ENCODE measurements at places on chromosomes 6 and 20. TPM values are rescaled to one million over a fixed set of nuclear protein-coding genes. Genes with fewer than 3 reads are reported as not detected.

The KCNK17 gene
- not detected for total RNA-seq

The COL19A1 gene
- not detected for total RNA-seq

The FUT9 gene
- total RNA-seq = not detected

The EFHC1 gene
- total RNA-seq = 26.3 TPM

The TMEM14C gene
- 160 TPM for total RNA-seq

The CDSN gene
- 0.16 TPM for total RNA-seq

The SCUBE3 gene
- total RNA-seq = not detected

The PCMTD2 gene
- 45.9 TPM for total RNA-seq

The PTCRA gene
- not detected for total RNA-seq

The SNAI1 gene
- 0.23 TPM for total RNA-seq

The GSTA3 gene
- not detected for total RNA-seq

The NHSL1 gene
- total RNA-seq = 23.9 TPM

The EDN3 gene
- not detected for total RNA-seq

The RUNX2 gene
- 8.1 TPM for total RNA-seq

The PDSS2 gene
- 11.1 TPM for total RNA-seq

The CLVS2 gene
- not detected for total RNA-seq

The TRIM31 gene
- not detected for total RNA-seq

The KHDC1L gene
- not detected for total RNA-seq

The CCN5 gene
- total RNA-seq = 0.93 TPM

The SIRPD gene
- total RNA-seq = not detected

The TINAG gene
- total RNA-seq = not detected

The TP53TG5 gene
- total RNA-seq = not detected

The FNDC11 gene
- total RNA-seq = 3.9 TPM

The FOXQ1 gene
- 5.6 TPM for total RNA-seq

The OR2J3 gene
- total RNA-seq = not detected

The C6orf15 gene
- not detected for total RNA-seq

The SLC17A3 gene
- total RNA-seq = not detected

The CDH4 gene
- 25.0 TPM for total RNA-seq

The TMC2 gene
- not detected for total RNA-seq

The DDO gene
- not detected for total RNA-seq

The NCOA7 gene
- 52.3 TPM for total RNA-seq

The BPIFB4 gene
- total RNA-seq = not detected

The CLPSL2 gene
- total RNA-seq = not detected

The SPEF1 gene
- 0.32 TPM for total RNA-seq

The SLC17A1 gene
- not detected for total RNA-seq

The C6orf58 gene
- total RNA-seq = not detected

The PRKN gene
- 6.0 TPM for total RNA-seq

The EYA2 gene
- total RNA-seq = not detected

The GTSF1L gene
- not detected for total RNA-seq

The ZSCAN23 gene
- total RNA-seq = 4.7 TPM

The VIP gene
- not detected for total RNA-seq

The EDN1 gene
- total RNA-seq = 1.2 TPM

The ADGRB3 gene
- total RNA-seq = not detected

The WFDC11 gene
- not detected for total RNA-seq

The MOG gene
- not detected for total RNA-seq

The SLC32A1 gene
- not detected for total RNA-seq

The RIMS4 gene
- not detected for total RNA-seq
